ENCODE measurements at places on chromosomes 1 and 21. TPM values are rescaled to one million over a fixed set of nuclear protein-coding genes. Genes with fewer than 3 reads are reported as not detected.

CD5L gene
- not detected for total RNA-seq

DNA sequence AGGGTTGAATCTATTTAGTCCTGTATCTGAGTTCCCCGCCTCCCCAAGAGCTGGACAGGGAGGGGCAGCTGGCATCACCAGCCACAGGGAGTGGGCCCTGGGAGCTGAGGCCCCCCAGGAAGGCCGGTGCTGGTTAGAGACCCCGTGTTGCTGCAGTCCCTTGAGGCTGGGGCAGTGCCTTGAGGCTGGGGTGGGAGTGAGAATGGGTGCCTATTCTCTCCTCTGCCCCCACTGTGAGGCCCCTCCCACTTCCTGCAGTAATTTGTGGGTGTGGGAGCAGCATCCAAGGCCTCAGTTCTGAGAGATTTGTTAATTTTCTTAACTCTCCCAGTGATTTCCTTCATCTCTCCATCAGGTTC lies 2.5 kb upstream of the TRAPPC3 start:
- no peak overlapping the region for H3K27ac ChIP-seq
- no peaks in the 10 kb centered on the region for H3K27me3 ChIP-seq
- peaks cover 16% of the 10 kb centered on the region for H3K4me1 ChIP-seq
- no peak for DNase-seq

- no peak overlapping the region for H3K27ac ChIP-seq
- no peak for DNase-seq
- no peak overlapping the region for H3K4me3 ChIP-seq
- no peaks in the 10 kb centered on the region for H3K4me1 ChIP-seq
- no peaks in the 10 kb centered on the region for H3K27me3 ChIP-seq
- no peaks in the 10 kb centered on the region for H3K36me3 ChIP-seq
These were observed 393.8 kb downstream of the HHAT start for GRCh38 chr1:210722410-210723081.

- H3K36me3 ChIP-seq = no peaks in the 10 kb centered on the region
- DNase-seq = no peak
- no peak overlapping the region for H3K4me3 ChIP-seq
- H3K4me1 ChIP-seq = peaks cover 15% of the 10 kb centered on the region
- no peak overlapping the region for H3K27ac ChIP-seq
These were observed 107.2 kb downstream of the LAMC2 start for GRCh38 chr1:183293241-183293640.

DNA sequence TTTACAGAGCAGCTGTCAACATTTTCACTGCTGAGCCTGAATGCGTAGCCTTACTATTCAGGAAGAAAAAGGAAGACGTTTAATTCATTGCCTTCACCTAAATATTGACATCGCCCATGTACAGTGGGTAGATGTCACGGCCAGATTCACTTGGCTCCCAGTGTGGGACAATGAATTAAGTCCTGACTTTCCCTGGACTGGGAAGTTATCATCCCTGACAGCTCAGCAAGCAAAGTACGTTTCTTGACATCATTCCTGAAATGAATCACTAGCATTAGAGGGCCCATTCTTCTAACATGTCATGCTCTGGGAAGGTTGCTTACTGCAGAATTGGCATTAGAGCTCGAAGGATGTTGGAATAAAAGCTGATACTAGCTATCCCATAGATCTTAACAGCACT lies 37.8 kb downstream of the LRRC53 start:
- H3K36me3 ChIP-seq = no peaks in the 10 kb centered on the region
- DNase-seq = no peak
- H3K27ac ChIP-seq = no peak overlapping the region
- H3K4me1 ChIP-seq = no peaks in the 10 kb centered on the region
- no peak overlapping the region for H3K4me3 ChIP-seq
- no peaks in the 10 kb centered on the region for H3K27me3 ChIP-seq

- peaks cover 50% of the 10 kb centered on the region for H3K4me1 ChIP-seq
- H3K27ac ChIP-seq = peak overlapping the region; percentile 97
- H3K36me3 ChIP-seq = no peaks in the 10 kb centered on the region
- no peaks in the 10 kb centered on the region for H3K27me3 ChIP-seq
These were observed 456 bp downstream of the PTPN14 start for GRCh38 chr1:214550857-214551435.

DNA sequence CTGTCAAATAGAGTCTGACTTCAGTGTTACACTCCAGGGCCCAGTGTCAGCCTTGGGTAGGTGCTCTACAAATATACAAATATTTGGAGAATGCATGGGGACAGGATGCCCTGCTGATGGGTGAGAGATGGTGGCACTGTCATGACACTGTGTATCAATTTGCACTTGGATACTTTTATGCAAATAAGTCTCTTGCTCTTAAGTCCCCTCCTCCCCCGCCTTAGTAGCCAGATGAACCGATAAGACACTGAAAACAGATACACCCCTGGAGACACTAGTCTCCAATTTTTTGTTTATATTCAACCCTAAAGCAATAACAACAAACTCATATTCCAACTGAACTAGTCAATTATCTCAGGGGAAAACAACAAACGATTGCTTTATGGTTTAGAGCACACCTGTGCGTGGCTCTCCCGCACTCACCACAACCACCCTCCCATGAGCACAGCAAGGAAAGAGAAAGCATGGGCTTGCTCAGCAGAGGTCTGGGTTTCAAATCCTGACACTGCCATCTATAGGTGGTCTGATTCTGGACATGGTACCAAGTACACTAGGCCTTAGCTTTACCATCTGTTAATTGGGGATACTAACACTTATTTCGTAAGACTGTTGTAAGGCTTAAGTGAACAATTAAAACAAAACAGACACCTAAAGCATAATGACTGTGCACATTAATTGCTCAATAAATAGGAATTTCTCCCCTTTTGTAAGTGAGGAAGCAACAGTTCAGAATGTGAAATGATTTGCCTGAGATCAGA lies 50.3 kb downstream of the HIVEP3 start:
- no peak overlapping the region for H3K27ac ChIP-seq
- H3K36me3 ChIP-seq = no peaks in the 10 kb centered on the region
- no peak overlapping the region for H3K4me3 ChIP-seq

DNA sequence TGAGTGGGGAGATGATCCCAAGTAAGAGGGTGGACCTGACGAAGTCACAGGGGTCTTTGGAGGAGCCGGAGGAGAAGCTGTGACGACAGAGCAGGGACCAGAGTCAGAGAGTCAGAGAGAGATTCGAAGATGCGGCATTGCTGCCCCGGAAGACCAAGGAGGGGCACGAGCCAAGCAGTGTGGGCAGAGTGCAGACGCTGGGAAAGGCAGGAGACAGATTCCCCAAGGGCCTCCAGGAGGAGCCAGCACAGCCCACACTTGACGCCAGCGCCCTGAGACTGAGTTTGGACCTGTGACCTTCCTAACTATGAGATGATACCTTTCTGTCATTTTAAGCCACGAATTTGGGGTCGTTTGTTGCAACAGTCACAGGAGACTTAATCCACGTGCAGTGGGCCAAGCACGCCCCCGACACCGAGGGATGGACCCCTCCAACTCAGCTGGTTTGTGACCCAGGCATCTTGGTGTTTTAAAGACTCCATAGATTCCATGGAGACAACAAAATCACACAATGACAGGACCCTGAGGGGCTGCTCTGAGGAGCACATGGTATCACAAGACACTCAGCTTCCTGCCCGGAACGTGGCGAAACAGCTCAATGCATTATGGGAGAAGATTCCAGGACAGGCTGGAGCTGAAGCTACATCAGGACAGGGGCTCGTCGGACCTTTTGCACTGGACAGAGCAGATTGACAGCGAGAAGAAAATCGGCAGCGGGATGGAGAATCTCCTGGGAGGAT lies 11.0 kb upstream of the TFF1 start:
- H3K4me3 ChIP-seq = no peak overlapping the region
- H3K4me1 ChIP-seq = no peaks in the 10 kb centered on the region
- no peaks in the 10 kb centered on the region for H3K27me3 ChIP-seq
- no peak overlapping the region for H3K27ac ChIP-seq
- DNase-seq = no peak

DNA sequence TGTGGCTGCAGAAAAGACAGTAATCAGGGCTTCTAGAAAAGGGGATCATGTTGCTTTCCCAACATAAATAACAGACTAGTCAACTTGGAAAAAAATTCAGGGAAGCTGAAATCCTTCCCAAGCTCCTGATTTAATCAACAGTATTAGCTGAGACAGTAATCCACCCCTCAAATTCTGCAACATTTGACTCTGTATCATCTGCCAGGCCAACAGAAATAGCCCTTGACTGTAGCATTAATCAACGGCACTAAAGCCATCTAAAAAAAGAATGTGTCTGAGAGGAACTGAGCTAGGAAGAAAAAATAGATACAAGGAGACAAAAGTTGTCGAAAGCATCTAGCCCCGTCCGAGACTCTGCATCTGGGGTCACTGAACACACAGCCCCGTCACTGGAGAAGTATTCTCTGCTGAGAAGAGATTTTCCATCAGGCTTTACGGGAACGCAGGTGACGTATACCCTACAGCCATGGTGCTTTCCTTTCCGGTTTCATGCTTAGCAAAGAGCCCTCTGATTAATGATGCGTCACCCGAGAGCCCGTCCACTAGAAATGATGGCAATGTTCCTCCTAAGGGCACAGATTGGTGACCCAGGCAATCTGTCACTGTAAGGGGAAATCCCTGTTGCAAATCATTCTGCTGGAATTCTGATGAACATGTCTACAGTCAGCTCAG lies 42.1 kb upstream of the TP53BP2 start:
- H3K27ac ChIP-seq = no peak overlapping the region
- H3K4me3 ChIP-seq = no peak overlapping the region
- H3K4me1 ChIP-seq = no peaks in the 10 kb centered on the region
- DNase-seq = no peak

Data from Caco-2 (cell line).